ENCODE measurements at places on chromosomes 1 and 21.

- DNase-seq: no peak
These were observed 47.7 kb downstream of the PGM1 start for GRCh38 chr1:63640633-63641567.

DNA sequence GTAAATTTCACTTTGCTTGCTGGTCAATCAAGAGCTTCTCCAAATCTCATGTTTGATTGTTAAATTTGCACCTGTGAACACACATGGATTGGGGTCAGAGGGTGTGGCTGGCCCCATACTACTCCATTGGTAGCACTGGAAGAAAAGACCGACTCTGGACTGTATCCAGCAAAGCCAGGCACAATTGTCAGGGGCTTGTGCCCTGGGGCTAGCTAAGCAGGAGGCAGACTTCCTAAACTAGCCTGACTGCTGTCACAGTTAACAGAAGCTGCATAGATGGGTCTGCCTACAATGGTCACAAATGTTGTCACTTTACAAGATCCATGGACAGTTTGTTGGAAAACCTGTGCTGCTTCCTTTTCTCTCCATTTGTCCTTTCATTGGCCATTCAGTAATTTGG lies 421.0 kb downstream of the DSCAM start:
- DNase-seq: no peak

GRCh38 chr1:46761740-46762139 lies 37.1 kb upstream of the CYP4B1 start:
- no peak for DNase-seq

DNA sequence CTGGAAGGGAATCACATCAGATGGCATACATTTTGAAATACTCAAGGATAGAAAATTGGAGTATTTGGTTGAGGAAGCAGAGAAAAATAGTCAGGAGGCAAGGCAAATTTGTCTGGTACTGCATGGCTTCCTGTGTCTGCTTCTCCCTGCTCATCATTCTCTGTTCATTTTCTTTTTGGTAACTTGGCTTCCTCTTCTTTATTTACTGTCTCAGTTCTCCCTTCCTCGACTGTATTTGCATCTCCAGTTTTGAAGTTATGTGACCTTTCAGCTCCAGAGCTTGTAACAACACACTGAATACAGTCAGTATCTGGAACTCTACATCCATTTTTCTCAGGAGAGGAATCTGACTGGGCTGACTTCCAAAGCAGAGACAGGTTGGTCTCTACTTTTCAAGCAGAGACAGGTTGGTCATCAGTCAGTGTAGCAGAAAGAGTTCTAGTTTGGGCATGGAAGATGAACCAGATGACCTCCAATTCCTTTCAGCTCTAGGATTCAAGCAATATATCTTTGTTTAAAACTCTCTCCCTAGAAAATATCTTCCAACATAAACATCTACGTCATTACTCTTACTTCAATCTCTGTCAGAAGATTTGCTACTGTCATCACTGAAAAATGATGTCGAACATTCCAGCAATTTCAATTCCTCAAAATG lies 571.2 kb downstream of the ADGRL2 start:
- DNase-seq: no peak

- DNase-seq: no peak
These were observed 30.2 kb downstream of the SNAP47 start for GRCh38 chr1:227765261-227766014.

DNA sequence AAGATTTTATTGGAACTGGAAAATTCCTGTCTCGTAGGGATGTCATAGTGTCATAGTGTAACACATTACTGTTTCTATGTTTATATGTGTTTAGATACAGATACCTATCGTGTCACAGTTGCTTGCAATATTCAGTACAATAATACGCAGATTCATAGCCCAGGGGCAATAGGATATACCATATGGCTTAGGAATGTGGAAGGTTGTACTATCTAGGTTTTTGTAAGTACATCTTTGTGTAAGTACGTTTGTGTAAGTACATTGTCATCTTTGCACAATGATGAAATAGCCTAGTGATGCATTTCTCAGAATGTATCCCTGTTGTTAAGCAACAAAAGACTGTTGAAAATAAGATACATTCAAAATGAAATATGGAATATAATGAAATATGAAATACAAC lies 68.9 kb downstream of the CAMTA1 start:
- DNase-seq: no peak

DNA sequence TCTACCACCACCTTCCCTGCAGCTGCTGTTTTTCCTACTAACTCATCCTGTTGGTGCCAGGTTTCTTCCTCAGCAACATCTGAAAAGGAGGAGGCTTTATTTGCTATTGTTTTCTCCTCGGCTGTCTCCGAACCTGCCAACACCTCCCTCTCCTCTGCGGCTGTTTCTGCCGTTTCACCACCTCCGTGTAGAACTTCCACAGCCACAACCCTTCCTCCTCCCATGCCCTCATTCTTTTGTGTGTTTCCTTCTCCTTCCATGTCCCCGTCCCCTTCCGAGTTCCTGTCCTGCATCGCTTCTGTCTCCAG lies 59.0 kb upstream of the LRRC53 start:
- DNase-seq: no peak

- no peak for DNase-seq
These were observed 75.8 kb downstream of the ATP1A1 start for GRCh38 chr1:116448785-116449385.

DNA sequence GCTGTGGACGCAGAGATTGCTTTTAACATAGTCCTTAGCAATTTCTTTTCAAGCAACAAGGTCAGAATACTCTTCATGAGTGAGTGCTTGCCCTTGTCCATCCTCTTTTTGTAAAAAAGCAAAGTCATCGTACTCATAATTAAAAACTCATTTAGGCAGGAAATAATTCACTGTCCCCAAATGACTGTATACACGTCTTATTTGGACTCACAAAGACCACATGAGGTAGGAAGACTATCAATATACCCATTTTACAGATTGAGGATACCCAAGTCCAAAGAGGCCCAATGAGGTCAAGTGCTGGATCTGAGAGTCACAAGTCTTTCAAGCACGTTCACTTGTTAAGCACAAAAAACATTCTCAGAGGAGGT lies 13.2 kb downstream of the ITPKB start:
- DNase-seq: no peak

GRCh38 chr1:181397845-181398244 lies 85.5 kb upstream of the CACNA1E start:
- DNase-seq: no peak

DNA sequence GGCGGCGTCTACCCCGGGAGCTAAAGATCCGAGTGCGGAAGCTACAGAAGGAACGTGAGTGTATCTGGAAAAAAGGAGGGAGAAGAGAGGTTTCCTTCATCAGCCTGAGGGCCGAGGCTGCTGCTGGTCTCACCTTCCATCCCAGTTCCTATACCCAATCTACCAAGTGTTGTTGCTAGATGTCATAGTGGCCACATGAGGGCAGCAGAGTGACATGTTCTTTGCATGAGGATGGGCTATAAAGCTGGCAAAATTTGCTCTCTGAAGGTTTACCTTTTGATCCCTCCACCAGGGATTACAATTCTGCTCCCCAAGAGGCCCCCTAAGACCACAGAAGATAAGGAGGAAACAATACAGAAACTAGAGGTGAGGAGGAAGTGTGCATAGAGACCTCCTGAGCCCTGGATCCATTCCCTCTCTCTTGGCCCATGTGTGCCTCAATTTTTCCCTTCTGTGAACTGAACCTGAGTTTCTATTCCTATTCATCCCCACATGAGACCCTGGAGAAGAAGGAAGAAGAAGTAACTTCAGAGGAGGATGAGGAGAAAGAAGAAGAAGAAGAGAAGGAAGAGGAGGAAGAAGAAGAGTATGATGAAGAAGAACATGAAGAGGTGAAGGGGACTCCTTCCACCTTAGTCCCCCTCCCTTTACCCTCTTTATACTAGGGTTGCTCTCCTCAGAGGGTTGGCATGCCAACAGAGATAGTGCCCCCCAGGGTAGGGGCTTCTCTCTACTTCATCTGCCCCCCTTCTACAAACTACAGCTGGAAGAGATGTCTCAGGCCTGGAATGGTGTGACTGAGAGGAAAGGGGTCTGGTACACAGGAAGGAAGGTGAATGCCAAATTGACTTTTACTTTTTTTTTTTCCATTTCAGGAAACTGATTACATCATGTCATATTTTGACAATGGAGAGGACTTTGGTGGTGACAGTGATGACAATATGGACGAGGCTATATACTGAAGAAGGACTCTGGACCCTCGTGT lies 13.3 kb downstream of the POLR3GL start:
- DNase-seq: peak; percentile 62

DNA sequence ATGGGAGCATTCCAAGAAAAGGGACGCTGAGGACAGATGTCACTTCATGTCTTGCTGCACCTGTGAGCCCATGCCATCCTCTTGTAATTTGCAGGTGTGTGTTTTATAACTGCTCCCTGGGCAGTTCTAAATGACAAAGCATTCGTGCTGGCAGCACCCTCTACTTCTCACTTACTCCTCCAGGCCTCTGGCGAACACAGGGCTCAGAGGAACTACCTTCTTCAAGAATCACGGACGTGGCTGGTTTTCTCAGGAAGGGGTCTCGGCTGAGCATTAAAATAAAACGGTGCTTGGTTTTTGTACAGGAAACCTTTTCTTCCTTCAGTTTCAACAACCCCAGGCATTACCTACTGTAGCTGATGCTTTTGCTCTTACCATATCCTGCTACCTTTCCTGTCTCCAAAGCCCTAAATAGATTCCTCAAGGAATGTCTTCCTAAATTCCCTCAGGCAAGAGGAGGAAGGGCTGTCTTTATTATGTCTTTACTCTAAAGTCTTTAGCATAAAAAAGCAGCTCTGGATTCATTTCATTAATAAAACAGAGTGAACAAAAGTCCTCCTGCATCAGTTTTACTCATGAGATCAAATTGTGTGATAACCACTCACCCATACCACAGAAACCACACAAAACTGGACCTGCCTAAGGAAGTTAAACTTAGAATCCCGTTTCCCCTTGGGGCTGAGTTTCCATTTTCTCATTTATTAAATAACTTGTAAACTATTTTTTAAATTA lies 79.0 kb upstream of the MAP10 start:
- peak; percentile 45 for DNase-seq

- DNase-seq: no peak
These were observed 78.4 kb upstream of the DIRAS3 start for GRCh38 chr1:68128820-68129219.

DNA sequence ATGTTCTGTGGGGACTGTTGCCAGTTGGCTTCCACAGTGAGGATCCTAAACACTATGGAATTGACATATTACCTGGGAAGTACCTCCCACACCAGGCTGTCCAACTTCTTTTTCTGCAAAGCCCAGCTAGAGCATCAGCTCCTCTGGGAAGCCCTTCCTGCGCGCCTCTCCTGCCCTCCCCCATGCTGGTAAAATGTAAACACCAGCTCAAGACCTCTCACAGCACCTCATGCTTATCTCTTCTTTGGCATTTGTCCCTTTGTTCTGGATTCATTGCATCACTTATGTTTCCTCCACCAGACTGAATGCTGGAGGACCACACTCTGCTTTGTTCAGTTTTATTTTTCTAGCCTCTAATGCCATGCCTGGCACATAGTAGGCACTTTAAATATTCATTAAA lies 172.1 kb downstream of the HHAT start:
- DNase-seq: no peak

- DNase-seq: peak; percentile 49
These were observed 221.9 kb downstream of the PBX1 start for GRCh38 chr1:164780863-164781262.

DNA sequence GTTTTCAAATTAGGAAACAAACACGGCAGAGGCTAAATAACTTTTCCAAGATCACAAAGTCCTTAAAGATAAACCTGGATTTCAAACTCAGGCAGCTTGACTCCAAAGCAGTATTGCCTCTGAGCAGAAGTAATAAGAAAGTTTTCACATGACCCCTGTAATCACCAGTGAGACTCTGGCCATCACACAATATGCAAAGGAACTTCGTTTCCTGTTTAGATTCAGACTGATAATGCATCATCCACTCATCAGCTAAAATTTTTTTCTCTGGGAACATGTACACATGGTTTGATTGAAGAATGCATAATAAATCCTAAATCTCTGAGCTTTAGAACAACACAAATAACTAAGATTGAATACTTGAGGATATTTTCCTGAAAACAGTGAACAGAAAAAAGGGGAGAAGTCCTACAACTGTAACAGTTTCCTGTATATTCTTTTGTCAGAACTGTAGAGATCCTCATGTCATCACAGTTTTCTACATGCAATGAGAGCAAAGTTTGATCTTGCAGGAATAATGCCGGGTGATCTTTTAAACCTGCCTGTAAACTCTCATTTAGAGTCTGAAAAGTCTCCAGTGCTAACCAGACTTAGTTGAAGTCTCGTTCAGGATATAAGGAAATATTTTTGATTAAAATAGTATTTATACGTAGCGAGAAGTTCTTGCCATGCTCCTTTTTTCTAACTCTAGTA lies 225.3 kb downstream of the SPATA17 start:
- no peak for DNase-seq

DNA sequence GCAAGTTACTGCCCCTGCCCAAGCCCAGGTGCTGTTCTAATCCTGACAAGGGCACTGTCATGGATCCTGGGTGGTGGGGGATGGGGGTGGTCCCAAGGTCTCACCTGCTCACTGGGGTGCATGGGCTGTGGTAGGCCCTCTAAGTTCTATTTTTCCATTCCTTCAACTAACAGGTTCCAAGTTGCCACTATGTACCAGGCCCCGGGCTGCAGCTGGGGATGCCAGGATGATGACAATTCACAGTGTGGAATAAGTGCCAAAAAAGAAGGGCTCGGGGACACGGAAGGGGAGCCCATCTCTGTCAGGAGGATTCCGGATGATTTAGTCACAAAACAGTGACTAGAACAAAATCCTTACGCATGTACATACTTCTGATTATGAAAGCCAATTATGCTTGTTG lies 76.0 kb downstream of the STUM start:
- DNase-seq: no peak

DNA sequence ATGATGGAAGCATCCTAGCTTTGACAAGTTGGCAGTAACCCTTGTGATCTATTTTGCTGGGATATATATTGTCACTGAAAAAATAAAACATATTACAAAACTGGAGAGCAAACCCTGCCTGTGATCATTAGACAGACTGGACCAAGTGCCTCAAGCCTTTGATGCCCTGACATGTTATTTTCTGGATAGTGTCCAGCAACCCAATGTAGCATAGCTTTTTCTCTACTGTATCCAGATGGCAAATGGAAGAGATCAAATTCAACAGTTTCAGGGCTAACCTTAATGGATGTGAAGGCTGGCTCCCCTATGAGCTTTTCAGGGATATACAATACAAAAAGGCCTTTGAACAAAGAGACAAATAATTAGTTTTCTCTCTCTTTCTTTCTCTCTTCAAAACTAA lies 25.1 kb downstream of the WARS2 start:
- DNase-seq: no peak

GRCh38 chr1:165874643-165875042 lies 47.2 kb downstream of the UCK2 start:
- DNase-seq: no peak

DNA sequence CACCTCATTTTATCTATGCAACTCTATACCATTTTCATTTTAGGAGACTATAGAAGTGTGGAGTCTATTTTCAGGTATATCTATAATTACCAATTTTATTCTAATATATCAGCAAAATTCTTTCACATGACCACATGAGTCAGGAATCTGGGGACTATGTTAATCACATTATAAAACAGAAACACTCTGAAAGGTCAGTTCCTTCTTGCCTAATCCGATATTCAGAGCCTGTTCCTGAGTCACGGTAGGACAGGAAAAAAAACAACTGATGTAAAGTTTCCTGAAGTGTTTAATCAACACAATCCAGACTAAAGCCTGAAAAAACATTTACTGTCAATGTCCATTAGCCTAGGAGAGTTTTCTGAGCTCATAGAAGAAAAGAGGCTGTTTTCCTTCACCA lies 1902.3 kb downstream of the NCAM2 start:
- DNase-seq: no peak

- DNase-seq: peak; percentile 56
These were observed 98.6 kb upstream of the KRTAP19-8 start for GRCh38 chr21:31136891-31137290.

All from fibroblast of skin of left quadriceps (primary cell).